H54 (cell line): ENCODE measurements at places on chromosomes 13 and 19.

DNA sequence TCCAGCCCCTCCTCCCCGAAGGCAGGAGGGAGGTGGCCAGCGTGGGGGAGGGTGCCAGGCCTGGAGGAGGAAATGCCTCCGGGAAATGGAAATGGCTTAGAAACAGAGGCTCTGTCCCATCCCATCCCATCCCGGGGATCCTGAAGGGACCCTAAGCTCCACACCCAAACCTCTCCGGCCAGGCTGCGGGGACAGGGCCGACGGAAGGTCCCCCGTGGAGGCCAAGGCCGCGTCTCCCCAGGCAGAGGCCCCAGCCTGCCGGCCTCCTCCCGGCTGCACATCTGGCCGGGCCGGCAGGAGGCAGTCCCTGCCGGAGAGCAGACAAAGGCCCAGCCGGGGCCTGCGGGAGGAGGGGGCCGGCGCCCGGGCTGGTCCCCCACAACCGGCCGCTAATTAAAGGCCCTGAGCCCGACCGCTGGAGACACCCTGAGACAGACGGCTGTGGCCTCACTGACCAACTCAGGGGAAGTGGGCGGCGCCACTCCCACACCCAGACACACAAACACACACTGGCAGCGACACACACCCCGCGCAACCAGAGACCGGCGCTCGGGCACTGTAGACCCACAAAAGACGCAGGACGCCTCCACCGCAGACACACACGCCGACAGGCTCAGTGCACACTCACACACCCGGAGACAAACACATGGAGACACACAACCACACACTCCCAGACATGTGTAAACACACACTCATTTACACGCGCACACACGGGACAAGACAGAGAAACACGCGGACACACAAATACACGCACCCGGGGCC lies 1.1 kb downstream of the ADAMTS10 start:
- peak; percentile 52 for DNase-seq

DNA sequence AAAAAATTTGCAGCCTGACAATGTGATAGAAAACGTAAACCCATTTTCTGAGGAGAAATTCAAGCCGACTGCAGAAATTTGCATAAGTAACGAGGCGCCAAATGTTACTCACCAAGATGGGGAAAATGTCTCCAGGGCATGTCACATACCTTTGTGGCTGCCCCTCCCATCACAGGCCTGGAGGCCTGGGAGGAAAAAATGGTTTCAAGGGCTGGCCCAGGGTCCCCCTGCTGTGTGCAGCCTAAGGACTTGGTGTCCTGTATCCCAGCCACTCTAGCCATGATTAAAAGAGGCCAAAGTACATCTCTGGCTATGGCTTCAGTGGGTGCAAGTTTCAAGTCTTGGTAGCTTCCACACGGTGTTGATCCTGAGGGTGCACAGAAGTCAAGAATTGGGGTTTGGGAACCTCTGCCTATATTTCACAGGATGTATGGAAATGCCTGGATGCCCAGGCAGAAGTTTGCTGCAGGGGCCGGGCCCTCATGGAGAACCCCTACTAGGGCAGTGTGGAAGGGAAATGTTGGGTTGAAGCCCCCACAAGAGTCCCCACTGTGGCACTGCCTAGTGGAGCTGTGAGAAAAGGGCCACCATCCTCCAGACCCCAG lies 1842.3 kb downstream of the PCDH9 start:
- DNase-seq = no peak

DNA sequence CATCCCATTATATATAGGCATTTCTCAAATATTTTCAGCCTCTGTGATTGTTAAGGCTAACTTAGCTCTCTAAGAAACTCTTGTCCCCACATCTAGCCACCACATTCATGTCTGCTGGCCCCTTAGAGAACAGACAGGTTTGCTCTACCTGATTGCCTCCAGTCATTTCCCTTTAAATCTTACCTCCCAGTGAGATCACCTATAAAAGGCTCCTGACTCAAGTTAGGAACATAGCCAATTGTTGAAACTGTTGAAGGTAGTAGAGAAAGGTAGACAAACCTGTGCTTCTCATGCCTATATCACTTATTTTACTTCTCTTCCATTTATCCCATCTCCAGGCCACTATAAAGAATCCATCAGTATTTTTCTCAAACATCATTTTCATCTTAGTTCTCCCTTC lies 771.4 kb downstream of the DIAPH3 start:
- DNase-seq = no peak

GRCh38 chr13:48595431-48596429 lies 58.0 kb upstream of the CYSLTR2 start:
- DNase-seq = no peak

GRCh38 chr13:73220966-73221720 lies 162.3 kb downstream of the KLF5 start:
- no peak for DNase-seq

DNA sequence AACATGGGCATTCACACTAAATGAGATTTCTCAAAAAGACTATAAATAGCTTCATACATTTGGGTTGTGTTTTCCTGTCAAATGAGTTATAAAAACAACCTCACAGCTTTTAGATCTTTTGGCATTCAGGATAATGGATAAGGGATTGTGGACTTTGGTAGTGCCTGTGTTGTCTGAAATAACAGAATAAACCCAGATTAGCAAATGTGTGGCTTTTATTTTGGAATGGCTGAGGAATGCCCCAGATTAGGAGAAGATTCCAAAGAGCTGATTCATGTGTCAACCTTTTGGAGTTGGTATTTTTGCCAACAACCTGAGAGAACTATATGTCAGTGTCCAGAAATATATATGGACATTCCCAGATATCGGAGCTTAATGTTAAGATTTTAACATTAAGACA lies 164.7 kb downstream of the MTUS2 start:
- DNase-seq = no peak

- no peak for DNase-seq
These were observed 16.7 kb upstream of the MBNL2 start for GRCh38 chr13:97205465-97205864.

DNA sequence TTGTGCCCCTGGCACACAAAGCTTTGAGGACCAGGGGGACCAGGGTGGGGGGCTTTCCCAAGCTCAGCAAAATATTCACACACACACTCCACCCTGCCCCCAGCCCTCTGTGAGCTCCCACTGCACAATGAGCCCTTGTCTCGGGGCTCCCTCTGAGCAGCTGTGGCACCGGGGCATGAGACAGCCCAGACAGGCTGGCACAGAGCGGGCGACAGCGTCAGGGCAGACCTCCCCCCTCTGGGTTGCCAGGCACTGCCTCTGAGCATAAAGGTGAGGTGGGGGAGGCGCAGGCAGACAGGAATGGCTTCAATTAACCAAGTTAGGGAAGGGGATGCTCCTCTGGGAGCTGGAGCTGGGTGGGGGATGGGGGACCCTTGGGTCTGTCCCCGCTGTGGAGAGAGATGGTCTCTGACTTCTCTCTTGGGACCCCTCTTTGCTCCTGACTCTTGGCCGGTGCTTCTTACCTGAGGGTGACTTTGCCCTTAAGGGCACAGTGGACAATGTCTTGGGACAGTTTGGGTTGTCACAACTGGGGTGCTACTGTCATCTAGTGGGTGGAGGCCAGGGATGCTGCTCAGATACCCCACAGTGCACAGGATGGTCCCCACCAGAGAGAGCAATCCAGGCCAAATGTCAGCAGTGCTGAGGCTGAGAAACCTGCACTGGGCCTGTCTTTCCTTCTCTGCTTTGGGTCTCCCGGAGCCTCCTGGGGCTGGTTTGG lies 30.3 kb downstream of the LYL1 start:
- no peak for DNase-seq

DNA sequence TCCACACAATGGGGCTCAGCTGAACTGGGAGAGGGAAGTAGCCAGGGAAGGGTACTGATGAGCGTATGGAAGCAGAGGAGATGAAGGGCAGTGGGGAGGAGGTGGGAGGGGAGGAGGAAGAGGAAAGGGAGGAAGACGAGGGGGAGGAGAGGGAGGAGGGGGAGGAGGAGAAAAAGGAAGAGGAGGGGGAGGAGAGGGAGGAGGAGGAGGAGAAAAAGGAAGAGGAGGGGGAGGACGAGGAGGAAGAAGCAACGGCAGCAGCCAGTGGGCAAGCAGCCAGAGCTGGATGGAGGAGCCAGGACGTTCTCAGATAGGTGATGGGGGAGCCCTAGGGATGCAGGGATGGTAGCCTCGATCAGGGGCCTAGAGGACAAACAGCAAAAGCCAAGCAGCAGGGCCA lies 5.6 kb downstream of the CERS4 start:
- DNase-seq = no peak

- DNase-seq = no peak
These were observed 9.2 kb upstream of the CLIP3 start for GRCh38 chr19:36041831-36042230.

- no peak for DNase-seq
These were observed 60.9 kb downstream of the KLF12 start for GRCh38 chr13:74073274-74073673.

GRCh38 chr19:289651-290371 lies 1.4 kb downstream of the PLPP2 start:
- peak; percentile 97 for DNase-seq

GRCh38 chr19:9362905-9363304 lies at the start of gene ZNF177:
Gene ZNF177, plus strand, starts transcription at chr19:9363013. Its CDS starts 15,299 bp downstream, at chr19:9378312.
- peak; percentile 8 for DNase-seq

DNA sequence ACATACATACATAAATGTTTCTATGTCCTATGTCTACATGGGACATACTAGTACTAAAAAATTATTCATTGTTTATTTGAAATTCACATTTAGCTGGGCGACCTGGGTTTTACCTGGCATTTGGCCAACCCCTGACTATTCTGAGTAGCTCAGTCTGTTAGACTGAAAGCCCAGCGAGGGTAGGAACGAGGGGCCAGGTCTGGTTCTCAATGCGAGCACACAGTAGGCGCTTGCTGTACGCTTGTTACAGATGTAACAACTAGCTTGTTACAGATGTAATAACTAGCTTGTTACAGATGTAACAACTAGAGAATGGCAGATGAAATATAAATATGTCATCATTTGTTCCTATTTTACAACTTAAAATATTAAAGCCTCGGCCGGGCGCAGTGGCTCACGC lies 920 bp upstream of the ANO8 start:
- DNase-seq = no peak
